ENCODE measurements at places on chromosomes 3 and 15.

DNA sequence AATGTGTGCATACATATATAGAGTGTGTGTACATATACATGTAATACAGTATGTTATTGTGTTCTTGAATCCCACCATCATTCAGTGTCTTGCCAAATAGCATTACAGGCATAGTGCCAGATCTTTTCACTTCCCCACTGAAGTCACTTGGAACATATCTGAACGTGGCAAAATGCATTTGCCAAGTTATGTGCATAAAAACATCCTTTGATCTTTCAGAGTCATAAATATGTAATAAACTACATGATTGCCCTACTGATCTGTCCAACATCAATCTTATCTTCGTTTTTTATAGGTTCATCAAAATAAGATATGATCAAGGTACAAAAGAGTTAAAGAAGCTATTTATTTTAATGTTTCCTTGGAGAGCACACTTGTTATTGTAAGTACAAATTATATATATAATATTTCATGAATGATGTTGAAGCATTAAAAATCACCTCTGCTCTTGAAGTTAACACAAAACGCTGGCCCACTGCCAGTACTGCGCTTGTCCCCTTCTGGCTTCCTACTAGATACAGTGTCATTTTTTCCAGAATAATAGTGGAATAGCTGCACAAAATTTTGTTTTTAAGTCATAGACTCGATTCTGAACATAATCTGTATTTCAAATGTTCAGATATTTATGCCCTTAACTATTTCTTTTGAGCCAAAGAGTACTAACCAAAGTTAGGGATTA, 549.5 kb upstream of the ARRDC4 start:
- no peak for DNase-seq

GRCh38 chr3:148439254-148439822, 258.4 kb upstream of the AGTR1 start:
- no peak for DNase-seq

DNA sequence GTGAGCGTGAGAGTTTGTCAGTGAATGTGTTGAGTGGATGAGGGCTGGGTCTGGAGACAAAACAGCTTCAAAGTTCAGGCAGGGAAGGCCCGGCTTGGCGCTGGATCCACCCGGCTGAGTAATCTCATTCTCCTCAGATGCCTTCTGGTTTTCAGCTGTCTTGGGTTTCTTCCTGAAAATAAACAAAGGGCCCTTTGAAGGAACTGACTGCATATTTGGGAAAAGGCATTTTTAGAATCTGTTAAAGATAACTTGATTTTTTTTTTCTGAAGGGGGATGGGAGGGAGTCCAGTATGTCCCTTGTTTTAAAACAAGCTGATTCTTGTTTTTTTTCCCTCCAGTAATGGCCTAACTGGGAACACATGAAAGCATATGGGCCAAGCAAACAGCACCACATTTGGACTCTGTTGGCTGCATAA, 86.4 kb downstream of the TIGIT start:
- DNase-seq, result no peak

DNA sequence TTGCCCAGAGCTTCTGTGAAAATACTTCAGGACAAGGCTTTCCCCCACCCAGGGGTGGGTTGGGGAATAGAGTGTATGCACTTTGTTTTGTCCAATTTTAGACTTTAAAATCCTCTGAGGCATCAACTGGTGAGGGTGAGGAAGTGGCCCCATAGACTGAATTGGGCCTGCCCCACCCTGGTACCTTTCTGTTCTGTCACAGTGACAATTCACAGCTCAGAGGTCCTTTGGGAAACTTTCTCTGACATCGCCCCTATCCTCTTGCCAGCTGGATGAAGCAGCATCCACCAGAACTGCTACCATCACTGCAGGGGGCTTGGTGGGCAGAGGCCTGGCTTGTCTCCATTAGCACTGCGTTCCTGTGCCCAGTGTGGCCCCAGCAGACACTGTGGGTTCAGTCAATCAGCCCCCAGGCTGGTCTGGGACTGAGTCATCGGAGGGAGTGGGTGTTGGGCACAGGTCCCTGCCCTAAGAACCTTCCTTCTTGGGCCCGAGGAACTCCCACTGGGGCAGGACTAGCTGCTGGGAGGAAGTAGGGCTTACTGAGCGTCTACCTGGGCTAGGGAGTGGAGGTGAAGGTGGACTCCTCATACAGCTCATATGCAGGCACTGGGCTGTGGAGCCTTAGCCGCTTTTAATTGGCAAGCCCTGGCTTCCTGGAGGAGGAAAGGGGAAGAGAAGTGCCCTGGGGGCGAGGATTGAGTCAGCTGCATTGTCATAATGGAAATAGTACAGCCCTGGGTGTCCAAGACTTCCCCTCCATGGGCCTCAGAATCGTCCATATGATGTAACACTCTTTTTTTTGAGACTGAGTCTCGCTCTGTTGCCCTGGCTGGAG, 1.5 kb upstream of the PPM1M start:
- DNase-seq, result no peak

- DNase-seq, result no peak
These were observed 81.8 kb upstream of the MLF1 start for GRCh38 chr3:158489181-158489580.

GRCh38 chr15:38526158-38526557, 38.5 kb downstream of the RASGRP1 start:
- DNase-seq, result no peak

Measured in NCI-H1694 treated with DMSO at 0.1 percent for 48 hours (cell line).